ENCODE measurements at places on chromosomes 13 and 19.

DNA sequence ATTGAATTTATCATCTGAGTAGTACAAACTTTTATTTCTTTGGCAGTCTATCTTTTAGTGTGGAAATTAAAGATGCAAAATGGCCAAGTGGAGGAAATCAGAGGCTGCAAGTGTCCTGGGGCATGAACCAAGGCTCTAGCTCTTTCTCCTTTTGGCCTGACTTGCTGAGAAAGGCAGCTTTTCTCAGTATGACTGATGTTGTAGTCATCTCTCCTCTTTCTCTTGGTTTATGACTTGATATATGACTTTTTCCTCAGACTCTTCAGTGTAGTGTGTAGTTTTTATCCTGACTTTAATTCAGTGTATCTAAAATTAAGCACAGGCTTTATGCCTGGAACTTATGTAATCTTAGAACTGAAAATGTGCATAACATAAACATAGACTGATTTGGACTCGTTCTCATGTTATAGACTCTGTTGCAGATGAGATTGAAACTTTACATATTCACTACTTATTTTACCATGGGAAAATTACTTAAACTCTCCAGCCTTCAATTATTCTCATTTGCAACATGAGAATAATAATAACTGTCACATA lies 65.7 kb downstream of the SLITRK5 start:
- no peaks in the 10 kb centered on the region for H3K27me3 ChIP-seq
- H3K4me3 ChIP-seq = no peak overlapping the region
- H3K4me1 ChIP-seq = no peaks in the 10 kb centered on the region
- DNase-seq = no peak

- no peak overlapping the region for H3K4me3 ChIP-seq
- peaks cover 5% of the 10 kb centered on the region for H3K36me3 ChIP-seq
- DNase-seq = no peak
- H3K27me3 ChIP-seq = peaks cover 3% of the 10 kb centered on the region
- no peak overlapping the region for H3K27ac ChIP-seq
Observed at GRCh38 chr13:49436890-49437289, 7.0 kb downstream of the CAB39L start.

DNA sequence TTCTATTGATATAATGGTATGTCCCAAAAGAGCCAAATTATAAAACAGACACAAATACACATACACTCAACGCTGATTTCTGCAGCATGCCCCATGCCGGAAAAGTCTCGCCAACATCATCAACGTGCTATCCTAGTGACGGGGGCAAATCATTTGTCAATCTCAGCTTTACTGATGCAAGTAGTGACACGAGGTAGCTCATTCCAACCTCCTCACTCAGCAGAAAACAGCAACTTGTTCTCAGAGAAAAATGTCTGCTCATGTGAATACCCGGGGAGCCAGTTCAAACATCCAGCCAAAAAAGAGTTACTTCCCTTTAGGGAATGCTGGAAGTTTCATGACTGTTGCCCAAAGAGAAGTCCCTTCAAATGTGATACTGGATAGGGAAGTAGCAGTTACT lies 46.3 kb downstream of the SOX21 start:
- peaks cover 51% of the 10 kb centered on the region for H3K4me1 ChIP-seq
- peaks cover 8% of the 10 kb centered on the region for H3K27me3 ChIP-seq
- DNase-seq = no peak

DNA sequence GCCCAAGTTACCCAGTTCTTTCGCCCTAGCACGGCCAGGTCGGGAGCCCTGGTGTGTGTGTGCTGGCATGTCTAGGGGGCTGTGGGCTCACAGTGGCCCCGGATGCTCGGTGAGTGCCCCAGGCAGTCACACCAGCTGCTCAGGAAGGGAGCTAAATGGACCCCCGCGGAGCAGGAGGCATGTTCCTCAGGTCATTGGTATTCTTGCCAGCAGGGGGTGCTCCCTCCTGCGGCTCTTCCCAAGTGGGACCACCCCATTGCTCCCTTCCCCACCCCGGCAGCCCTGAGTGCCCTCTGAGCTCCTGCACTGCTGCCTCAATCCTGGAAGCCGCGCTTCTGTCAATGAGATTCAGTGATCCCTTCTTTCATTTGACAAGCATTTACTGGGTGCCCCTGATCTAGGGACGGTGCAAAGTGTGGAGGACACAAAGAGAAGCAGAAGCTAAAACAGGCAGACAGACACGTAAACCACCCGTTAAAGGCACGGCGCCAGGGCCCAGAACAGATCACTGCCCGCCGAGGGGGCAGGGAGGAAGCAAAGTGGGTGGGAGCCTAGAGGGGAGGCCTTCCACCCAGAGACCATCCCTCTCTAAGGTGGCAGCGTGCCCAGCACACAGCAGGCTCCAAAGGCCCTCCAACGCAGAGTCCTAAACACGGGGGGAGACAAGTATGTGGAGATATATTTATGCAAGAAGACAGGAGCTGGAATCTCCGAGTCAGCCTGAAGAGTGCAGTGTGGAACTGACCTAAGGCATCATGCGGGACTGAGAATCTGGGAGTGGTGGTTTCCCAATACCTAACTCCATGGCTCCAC lies 5.2 kb upstream of the ADPRHL1 start:
- H3K36me3 ChIP-seq = peaks cover 14% of the 10 kb centered on the region
- DNase-seq = no peak
- H3K4me1 ChIP-seq = no peaks in the 10 kb centered on the region
- no peak overlapping the region for H3K4me3 ChIP-seq

- H3K4me3 ChIP-seq = no peak overlapping the region
- H3K27ac ChIP-seq = no peak overlapping the region
Observed at GRCh38 chr19:46762245-46762890, 16.1 kb upstream of the STRN4 start.

DNA sequence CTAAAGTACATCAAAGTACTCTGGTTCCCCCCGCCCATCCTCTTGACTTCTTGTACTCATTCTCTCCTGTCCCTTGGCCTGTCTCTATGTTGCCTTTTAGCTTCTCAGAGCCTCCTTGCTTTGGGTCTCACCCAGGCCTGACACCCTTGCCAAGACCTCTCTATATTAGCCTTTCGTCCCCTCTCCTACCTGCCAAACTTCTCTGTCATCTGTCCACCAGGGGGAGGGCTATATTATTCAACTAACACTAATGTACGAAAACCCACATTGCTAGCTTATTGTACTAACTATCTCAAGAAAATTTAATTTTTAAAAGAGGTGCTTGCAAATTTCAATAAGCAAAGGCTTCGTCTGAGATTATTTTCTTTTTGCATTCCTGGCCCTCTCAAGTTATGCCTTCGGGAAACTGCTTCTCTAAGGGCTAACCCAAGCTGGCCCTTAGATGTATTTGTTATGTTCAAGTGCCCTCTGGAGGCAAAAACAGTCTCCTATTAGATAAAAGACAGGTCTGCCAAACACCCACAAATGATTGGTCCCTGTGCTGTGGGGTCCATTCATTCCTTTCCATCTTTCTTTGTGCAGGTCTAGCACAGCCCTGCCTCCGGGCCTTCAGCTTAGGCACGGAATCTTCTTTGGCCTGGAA lies 6.3 kb upstream of the MRPS31 start:
- peak overlapping the region; percentile 99 for H3K27ac ChIP-seq
- DNase-seq = peak; percentile 28
- H3K36me3 ChIP-seq = no peaks in the 10 kb centered on the region

DNA sequence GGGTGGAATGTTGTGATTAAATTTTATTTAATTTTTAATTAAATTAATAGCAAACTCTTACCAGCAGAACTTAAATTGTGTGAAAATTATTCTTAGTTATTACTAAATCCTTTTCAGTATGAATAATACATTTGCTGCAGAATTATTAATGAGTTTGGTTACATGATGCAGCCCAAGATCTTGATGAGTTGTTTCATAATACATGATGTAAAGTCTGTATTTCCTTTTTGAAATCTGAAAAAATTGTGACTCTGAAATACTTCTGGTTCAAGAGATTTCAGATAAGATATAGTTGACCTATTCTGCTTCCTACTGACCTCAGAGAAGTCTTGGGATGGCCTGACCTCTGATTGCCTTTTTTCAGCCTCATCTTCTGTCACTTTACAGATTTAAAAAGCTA lies 11.1 kb downstream of the SAE1 start:
- no peaks in the 10 kb centered on the region for H3K27me3 ChIP-seq
- peaks cover 41% of the 10 kb centered on the region for H3K4me1 ChIP-seq
- H3K36me3 ChIP-seq = peaks cover 35% of the 10 kb centered on the region
- no peak for DNase-seq

- no peak overlapping the region for H3K4me3 ChIP-seq
- DNase-seq = no peak
- H3K27ac ChIP-seq = no peak overlapping the region
- peaks cover 9% of the 10 kb centered on the region for H3K4me1 ChIP-seq
Observed at GRCh38 chr19:17686592-17687024, 1.5 kb downstream of the UNC13A start.

- no peak overlapping the region for H3K4me3 ChIP-seq
- DNase-seq = no peak
- no peaks in the 10 kb centered on the region for H3K36me3 ChIP-seq
- no peak overlapping the region for H3K27ac ChIP-seq
Observed at GRCh38 chr13:73822668-73823592, 311.3 kb downstream of the KLF12 start.

DNA sequence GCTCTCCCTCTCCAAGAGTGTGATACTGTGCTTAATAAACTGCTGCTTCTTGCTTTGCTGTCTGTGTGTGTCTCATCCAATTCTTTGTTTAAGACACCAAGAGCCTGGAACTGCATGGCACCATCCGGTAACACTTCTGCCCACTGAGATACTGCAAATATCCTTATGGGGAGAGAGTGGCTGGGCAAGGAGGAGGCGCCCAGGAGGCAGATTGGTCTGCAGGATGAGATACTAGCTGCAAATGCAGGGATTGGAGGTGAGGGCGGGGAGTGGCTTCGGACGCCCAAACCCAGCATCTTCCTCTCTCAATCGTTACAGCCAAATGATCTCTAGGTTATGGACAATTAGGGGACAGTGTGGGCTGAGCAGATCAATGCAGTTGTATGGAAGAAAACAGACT lies 1.7 kb upstream of the SIGLEC7 start:
- peaks cover 14% of the 10 kb centered on the region for H3K4me1 ChIP-seq
- no peak overlapping the region for H3K27ac ChIP-seq
- no peaks in the 10 kb centered on the region for H3K36me3 ChIP-seq
- DNase-seq = no peak

- no peaks in the 10 kb centered on the region for H3K4me1 ChIP-seq
- peaks cover 1% of the 10 kb centered on the region for H3K36me3 ChIP-seq
- no peak for DNase-seq
- peaks cover 2% of the 10 kb centered on the region for H3K27me3 ChIP-seq
- no peak overlapping the region for H3K4me3 ChIP-seq
- no peak overlapping the region for H3K27ac ChIP-seq
Observed at GRCh38 chr13:72700509-72700908, 26.9 kb downstream of the MZT1 start.

DNA sequence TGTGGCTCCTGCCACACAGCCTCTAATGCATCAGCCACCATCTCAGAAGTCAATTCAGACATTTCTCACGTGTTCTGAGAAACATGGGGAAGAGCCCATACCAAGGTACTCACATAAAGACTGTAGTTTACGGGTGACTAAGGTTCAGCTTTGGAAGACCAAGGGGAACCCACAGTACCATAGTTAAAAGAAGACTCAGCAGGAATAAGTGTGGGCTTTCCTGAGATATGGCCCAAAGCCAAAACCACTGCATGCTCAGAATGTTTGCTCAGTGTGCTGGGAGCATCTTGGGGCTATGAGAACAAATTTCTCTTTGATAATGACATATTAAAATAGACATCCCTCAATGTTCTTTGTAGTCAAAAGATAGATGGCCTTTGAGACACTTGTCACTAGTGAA lies 283.8 kb downstream of the DCT start:
- no peak for DNase-seq
- H3K27ac ChIP-seq = no peak overlapping the region
- H3K36me3 ChIP-seq = no peaks in the 10 kb centered on the region
- peaks cover 6% of the 10 kb centered on the region for H3K27me3 ChIP-seq
- H3K4me1 ChIP-seq = no peaks in the 10 kb centered on the region

GRCh38 chr13:21481359-21481758 lies 22.3 kb upstream of the ZDHHC20 start:
- H3K36me3 ChIP-seq = peaks cover 2% of the 10 kb centered on the region
- H3K27me3 ChIP-seq = peaks cover 9% of the 10 kb centered on the region
- no peak overlapping the region for H3K4me3 ChIP-seq
- peaks cover 16% of the 10 kb centered on the region for H3K4me1 ChIP-seq
- DNase-seq = no peak

DNA sequence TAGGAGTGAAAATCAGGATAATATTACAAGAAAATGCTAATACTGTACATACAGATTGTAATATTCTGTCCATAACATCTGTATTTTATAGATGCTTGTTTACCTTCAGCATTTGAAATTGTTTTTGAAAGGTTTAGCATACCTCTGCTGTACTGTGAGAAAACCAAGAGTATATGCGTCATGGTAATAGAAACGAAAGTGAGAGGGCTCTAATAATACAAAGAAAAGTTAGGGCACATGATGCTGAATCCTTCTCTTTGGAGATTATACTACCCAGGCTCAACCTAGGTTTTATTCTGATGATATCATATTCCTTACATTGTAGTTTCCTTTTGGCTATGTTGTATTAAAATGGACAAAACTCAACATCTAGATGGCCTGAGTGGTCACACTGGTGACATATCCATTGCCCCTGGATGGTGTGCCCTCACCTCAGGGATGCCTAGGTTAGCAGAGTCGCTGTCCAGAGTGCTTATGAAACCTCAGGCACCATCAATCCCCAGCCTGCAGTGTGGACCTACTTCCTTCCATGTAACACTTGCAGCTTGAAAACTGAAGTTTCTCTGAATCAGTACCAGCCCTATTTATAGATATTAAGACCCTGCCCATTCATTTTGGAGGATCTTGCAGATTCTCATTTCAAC lies 253.7 kb downstream of the KCTD12 start:
- DNase-seq = no peak
- H3K36me3 ChIP-seq = no peaks in the 10 kb centered on the region
- H3K27ac ChIP-seq = no peak overlapping the region

DNA sequence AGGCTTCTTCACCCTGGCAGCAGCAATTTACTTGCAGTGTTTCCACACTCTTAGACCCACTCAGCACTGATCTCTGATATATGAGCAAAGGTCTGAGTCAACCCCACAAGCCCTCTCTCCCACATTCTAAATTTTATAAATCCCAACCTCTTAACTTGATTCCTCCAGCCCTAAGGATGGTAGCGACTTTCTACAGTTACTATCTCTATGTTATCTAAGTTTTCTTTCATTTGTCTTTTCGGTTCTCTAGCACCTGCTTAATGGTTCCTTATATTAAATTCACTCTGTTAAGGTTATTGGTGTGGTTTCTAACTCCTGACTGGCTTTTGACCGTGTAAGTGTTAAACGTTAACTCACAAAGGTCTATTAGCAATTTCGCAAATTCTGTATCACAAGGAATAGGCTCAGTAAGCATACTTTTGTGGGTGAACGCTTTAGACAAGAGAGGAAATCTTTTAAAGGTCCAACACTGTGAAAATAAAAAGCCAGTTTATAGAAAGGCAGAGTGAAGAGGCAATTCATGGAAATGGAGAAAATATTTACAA lies 99.3 kb downstream of the DLEU7 start:
- no peak for DNase-seq
- no peak overlapping the region for H3K4me3 ChIP-seq
- peaks cover 13% of the 10 kb centered on the region for H3K27me3 ChIP-seq
- H3K27ac ChIP-seq = no peak overlapping the region
- H3K36me3 ChIP-seq = no peaks in the 10 kb centered on the region
- no peaks in the 10 kb centered on the region for H3K4me1 ChIP-seq

Measured in activated T-helper 1 cell treated with anti-CD3 and anti-CD28 coated beads, Interleukin-12 subunit alpha, Interleukin-12 subunit beta, Interleukin-2, Interleukin-4 antibody, amounts not matched to agents 30 ng/mL and 10 ng/mL and 1 ng/mL, durations not matched to agents 14 hours and 24 hours and 36 hours (primary cell).